ENCODE measurements at places on chromosomes 2 and 18. TPM values are rescaled to one million over a fixed set of nuclear protein-coding genes. Genes with fewer than 3 reads are reported as not detected.

The SAG gene
- total RNA-seq, result not detected

GRCh38 chr2:241965931-241966412 lies 96.4 kb downstream of the RTP5 start:
- no peak for DNase-seq

The POTEC gene
- total RNA-seq, result not detected

The GPR75 gene
- total RNA-seq, result 5.4 TPM

GRCh38 chr2:162075689-162076132 lies 1.7 kb upstream of the DPP4 start:
- no peak for DNase-seq

- no peak for DNase-seq
These were observed 2.6 kb upstream of the FZD5 start for GRCh38 chr2:207772081-207772843.

The KIF5C gene
- total RNA-seq, result 13.3 TPM

DNA sequence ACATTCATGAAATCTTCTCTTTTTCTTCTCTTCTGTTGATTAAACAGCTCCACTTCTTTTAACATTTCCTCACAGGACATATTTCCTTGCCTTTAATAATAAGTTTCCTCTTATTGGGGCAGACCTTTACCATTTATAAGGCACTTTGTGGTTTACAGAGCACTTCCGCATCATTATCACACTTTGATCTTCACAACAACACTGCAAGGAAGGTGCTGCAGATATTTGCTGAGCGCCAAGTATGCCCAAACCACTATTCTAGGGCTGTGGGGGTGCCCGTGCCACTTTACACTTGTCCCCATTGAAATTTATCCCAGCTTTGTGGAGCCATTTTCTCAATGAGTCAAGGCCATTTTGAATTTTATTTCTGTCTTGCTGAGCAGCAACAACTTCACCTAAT lies 246.6 kb downstream of the SS18 start:
- no peak for DNase-seq

DNA sequence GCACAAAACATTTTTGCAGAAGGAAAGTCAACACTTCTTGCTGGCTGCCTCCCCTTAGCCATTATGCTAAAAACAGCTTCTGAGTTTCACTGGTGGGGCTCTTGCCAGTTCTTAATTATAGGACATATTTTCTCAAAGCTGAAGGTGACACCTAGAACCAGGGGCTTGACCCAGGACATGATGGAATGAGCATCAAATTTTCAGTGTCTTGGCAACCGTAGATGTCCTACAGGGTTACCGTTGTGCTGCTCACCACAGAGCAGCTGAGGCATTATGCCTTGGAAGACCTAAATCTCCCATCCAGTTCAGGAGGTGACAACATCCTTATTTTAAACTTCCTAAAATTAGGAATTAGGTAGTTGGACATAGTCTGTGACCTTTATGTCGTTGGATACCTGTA lies 46.7 kb downstream of the TMEM185B start:
- DNase-seq, result no peak

The TRIM43 gene
- not detected for total RNA-seq

- no peak for DNase-seq
These were observed 81.7 kb downstream of the SDC1 start for GRCh38 chr2:20143263-20143662.

The UGT1A10 gene
- not detected for total RNA-seq

The KCMF1 gene
- total RNA-seq, result 29.7 TPM

GRCh38 chr2:188412190-188412589 lies 120.5 kb downstream of the GULP1 start:
- DNase-seq, result no peak

The TNS1 gene
- total RNA-seq, result 216 TPM

GRCh38 chr18:78926243-78926615 lies 53.4 kb upstream of the SALL3 start:
- no peak for DNase-seq

GRCh38 chr18:46787674-46788073 lies 30.8 kb upstream of the ST8SIA5 start:
- DNase-seq, result no peak

GRCh38 chr2:112636605-112637288 lies 9.0 kb upstream of the SLC20A1 start:
- DNase-seq, result no peak

GRCh38 chr2:3839476-3839875 lies 136.1 kb downstream of the DCDC2C start:
- no peak for DNase-seq

DNA sequence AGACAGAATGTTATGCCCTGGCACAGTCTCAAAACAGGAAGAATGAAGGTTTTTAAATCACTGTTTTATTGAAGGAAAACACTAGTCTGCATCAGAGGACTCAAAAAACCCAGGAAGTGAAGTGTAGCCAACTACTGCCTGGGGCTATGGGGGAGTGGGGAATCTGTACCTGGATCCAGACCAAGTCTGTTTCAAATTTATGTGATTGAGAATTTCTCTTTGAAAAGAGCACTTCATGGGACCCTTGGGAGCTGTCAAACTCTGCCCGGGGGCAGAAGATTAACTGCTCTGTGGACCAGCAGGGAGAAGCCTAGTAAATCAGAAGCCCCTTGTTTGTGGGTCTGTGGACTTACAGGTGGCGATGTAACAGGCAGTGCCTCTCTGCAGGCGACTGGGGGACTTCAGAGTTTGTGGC lies 45.3 kb upstream of the TANC1 start:
- no peak for DNase-seq

The TNFAIP6 gene
- total RNA-seq, result 2.0 TPM

The UXS1 gene
- 35.6 TPM for total RNA-seq

The UPP2 gene
- not detected for total RNA-seq

The RTKN gene
- 24.6 TPM for total RNA-seq

The SNTG2 gene
- 11.8 TPM for total RNA-seq

- DNase-seq, result peak; percentile 80
These were observed 189.2 kb downstream of the FAM210A start for GRCh38 chr18:13537022-13537780.

DNA sequence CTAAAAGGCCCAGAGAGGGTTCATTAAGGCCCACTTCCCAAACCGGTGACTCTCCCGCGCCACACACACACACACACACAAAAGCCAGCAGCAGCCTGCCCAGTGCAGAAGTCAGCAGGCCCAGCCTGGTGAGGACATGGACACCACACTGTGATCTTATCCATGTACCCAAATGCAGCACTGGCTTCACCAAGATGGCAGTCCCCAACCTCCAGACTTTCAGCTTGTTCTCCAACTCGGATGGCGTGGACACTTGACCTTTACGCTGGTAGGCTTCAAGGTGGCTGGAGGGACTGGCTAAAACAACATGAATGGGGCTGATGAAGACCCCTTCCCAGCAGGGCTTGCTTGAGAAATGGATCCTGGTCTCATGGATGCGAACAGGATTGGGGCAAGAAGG lies 50.4 kb downstream of the TNS1 start:
- DNase-seq, result no peak

The SLC4A3 gene
- total RNA-seq, result 13.5 TPM

DNA sequence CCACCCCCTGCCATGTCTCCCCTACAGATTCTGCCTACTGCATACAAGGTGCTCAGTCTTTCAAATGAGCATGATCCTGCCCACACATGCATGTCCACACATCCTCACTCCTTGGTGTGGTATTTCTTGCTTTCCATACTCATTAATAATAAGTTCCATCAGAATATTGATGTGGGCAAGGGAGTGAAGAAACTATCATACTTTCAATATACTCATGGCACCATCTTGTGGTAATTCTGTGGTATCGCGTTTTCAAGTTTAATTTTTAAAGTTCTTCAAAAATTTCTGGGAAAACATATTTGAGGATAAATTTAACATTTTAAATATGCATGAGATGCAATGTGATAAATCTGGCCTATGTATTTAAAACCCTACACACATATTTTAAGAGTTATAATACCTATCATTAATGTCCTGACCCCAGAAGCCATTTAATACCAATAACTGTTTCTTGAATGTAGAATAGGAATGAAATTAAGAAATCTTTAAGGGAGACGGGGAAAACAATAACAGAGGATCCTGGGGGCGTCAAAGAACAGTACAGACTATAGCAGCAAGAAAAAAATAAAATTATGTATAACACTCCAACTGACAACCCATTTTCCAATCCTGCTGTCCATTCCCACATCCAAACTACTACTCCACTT lies 110.1 kb downstream of the ZNF385B start:
- DNase-seq, result no peak

- no peak for DNase-seq
These were observed 37.2 kb downstream of the SOX11 start for GRCh38 chr2:5729416-5729815.

- peak; percentile 52 for DNase-seq
These were observed 6.9 kb downstream of the ANKRD53 start for GRCh38 chr2:70985283-70985688.

The MYO5B gene
- 22.6 TPM for total RNA-seq

The CD8B2 gene
- 0.74 TPM for total RNA-seq

All from vagina (tissue), 2 donors.